Activated T-cell treated with anti-CD3 and anti-CD28 coated beads, Interleukin-2, amount 50 U/mL, for 48 hours (primary cell): ENCODE measurements at places on chromosomes 5 and 9.

- DNase-seq, result no peak
These were observed 101.3 kb downstream of the C9orf152 start for GRCh38 chr9:110106661-110107060.

- no peak for DNase-seq
These were observed 720.8 kb upstream of the ADAMTS16 start for GRCh38 chr5:4419281-4419680.

GRCh38 chr5:60883229-60883628 is 39.2 kb upstream of the ELOVL7 start:
- no peak for DNase-seq

DNA sequence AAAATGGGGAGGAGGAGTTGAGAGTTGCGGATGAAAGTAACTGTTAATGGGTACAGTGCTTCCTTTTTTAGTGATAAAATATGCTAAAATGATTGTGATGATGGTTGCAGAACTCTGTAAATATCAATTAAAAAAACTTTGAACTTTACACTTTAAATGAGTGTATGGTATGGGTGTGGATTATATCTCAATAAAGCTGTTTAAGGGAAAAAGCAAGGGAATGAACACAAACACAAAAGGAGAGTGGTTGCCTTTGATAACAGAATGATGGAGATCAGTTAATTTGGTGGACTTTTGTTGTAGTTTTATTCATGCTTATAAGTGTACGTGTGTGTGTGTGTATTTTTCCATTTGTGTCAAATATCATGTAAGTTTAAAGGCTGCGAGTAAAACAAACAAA is 186.1 kb downstream of the ZNF608 start:
- no peak for DNase-seq

DNA sequence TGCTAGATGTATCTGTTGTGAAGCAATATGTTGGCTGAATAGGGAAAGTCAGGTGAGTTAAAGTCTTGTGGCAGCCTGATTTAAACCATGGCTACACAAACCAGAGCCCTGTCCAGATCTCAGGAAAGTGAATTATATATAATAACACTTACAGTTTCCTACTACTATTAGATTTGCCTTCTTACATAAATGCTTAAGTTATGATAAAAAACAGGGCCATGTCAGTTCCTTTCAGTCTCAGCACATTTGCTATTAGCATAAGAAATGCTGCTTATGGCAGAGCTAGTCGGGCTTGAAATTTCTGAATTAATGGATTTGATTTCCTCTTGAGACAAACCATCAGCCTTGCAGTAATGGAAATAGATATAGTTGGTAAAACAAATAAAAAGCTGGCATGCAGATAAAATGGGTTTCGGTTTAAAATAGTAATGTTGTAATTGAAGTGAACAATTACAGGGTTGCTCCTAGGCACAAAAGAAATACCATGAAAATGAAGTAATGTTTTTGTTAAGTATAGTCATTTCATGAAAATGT is 664.2 kb upstream of the ZNF608 start:
- DNase-seq, result no peak

DNA sequence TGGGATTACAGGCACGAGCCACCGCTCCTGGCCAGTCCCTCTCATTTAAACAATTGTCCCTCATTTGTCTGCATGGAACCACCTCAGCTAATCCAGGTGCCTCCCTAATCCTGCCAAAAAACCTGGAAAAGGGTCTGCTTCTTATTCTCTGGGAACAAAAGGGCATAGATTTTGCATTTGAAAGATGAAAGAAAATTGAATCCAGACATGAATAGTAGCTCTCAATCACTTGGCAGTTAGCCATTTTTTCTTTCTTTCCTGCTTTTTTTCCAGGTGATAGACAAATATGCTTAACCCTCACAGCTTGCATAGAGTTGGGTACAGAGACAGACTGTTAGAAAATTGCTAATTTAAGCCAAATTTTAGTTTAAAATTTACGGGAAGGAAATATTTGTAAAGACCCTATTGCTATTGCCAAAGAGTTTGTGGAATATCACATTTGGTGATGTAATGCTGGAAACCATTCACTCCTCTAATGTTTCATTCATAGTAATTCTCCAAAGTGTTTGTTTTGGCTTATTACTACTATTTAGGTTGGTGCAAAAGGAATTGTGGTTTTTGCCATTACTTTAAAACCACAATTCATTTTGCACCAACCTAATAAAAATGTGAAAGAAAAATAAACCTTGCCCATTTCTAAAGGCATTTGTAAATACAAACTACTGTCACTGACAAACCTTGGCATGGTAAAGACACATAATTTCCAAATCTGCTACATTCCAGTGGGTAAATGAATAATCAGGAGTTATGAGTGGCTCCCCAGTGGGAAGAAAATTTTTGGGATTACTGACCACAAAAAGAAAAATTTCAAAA is 80.5 kb upstream of the JAK2 start:
- DNase-seq, result no peak

GRCh38 chr5:73909474-73909873 is 283.5 kb downstream of the ARHGEF28 start:
- no peak for DNase-seq

DNA sequence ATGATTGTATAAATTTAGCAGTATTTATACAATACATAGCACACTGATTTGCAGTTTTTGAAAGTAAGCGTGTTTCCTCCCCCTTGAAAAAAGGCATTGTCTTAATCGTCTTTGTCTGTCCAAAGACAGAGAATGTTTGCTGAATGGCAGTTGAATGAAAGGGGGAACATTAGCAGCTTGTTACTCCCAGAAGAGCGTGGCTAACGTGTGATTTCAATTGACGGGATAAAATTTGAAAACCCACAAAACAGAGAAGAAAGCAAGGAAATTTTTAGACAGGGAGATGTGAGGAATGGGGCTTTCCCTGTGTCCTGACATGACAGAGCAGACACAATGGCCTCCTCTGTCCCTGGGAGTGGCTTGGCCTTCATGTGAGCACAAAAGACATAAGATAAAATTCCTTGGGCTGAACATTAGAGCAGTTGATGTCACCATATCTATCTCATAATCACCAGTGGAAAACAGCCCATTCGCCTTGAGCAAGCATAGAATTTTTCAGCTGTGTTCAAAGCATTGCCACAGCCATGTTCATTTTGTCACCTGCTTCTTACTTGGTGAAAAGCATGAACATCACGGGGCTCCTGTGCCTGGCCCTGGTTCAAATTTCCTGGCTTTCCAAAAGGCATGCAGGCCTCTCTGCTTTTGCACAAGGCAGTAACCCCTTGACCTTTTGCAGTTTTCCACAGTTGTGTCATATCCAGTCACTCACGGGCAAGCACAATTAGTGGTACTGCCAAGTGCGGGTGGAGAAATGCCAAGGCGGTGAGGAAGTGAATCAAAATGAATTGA is 126.9 kb downstream of the TLE1 start:
- no peak for DNase-seq

DNA sequence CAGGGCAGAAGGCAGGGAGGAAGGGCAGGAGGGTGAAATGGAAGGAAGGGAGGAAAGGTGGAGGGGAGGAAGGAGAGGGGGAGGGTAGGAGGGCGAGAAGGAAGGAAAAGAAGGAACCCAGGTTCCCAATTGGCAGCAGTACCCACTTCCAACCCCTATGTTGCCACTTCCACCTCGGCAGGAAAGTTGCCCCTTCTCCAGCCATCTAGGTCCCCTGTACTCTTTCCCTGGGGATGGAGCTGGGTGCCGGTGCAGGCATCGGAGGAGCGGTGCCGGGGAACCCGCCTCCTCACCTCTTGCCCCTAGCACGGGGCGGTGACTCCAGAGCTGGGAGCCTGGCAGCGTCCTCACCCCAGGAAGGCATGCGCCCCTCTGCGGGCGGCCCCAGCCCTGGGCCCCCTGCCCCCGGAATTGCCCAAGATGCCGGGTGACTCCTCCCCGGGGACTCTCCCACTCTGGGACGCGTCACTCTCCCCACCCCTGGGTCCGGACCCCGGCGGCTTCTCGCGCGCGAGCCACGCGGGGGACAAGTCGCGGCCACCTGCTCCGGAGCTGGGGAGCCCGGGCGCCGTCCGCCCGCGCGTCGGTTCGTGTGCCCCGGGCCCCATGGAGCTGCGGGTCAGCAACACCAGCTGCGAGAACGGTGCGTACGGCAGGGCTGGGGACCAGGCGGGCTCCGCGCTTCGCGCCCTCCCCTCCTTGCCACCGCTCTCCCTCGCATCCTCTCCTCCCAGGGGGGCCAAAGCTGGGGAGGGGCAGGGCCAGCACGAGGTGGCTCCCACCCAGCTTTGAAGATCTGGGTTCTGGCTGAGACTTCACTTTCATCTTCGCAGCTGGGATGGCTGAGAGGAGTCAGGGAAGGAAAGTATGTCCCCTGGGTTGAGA is at the start of gene NIPAL4:
TSS of gene NIPAL4 (plus strand) at position 499 of the 885 bp plus-strand sequence. CDS start at position 607, 108 bp downstream.
- peak; percentile 69 for DNase-seq

GRCh38 chr9:121439711-121440664 is 59.7 kb downstream of the GGTA1 start:
- no peak for DNase-seq

DNA sequence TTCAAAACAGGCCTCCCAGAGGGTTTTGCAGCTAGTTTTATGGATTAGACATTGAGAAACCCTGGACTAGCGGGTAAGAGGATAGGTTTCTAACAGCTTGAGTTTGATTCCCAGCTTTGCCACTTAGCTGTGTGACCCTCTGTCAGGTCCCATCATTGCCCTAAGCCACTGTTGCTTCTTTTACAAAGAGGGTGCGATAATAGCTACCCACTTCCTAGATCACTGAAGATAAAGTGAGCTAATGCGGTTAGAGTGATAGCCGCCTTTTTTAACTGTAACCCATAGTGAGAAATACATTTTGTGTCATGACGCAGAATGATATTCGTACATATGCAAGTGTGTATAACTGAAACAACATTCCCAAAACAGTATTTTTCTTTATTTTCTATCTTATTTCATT is 40.3 kb downstream of the CSF1R start:
- DNase-seq, result no peak

DNA sequence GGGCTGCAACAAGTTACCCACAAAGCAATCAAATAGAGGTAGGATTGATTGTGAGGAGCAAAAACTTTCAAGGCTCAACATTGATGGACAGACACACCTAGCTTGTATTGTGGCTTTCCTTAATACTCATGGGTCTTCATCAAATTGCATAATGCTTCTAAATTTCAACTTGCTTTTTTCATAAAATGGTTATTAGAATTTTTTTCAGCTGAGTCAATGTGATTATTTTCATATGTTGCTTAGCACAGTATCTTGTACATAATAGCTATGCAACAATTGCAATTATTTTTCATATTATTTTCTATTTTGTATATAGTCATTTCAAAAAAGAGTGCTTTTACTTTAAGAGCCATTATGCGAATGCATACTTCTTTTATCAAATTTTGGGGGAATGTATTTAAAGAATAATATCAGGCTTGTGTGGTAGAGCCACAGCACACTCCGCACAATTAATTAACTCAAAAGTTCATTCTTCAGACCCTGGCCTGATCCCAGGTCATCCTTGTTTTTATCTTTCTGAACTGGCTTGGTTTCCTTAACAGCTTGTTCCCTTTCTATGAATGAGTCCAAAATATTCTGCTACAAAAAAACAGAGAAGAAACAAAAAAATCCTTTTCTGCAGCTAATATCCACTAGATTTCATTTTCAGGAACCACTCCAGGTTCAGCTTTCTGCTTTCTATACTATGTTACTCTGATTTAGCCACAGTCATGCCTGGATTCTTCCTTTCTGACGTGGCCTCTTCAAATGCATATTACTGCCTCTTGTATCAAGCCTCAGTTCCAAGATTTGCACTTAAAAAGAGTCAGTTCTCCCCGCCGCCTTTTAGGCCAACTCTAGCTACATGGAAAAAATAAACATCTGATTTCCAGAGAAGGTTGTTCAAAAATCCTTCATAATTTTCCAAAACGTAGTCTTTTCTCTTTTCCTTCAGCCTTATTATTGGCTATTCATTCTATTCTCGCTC is 45.3 kb upstream of the CDH9 start:
- DNase-seq, result no peak

DNA sequence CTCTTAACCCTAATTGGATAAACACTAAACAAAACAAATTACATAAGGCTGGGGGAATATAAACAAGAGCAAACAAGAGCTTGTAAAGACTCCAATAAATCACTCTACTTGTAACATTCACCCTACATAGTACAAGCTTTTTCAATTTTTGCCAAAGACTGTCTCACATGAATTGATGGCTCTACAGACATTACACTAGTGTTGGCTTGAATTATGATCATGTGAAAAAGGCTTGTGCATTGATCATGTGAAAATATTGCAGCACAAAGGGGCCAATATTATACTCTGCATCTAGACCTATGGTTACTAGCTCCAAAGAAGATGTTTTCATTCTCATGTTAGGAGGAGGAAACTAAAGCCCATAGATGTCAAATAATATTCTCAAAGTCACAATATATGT is 212.6 kb downstream of the MCTP1 start:
- no peak for DNase-seq

DNA sequence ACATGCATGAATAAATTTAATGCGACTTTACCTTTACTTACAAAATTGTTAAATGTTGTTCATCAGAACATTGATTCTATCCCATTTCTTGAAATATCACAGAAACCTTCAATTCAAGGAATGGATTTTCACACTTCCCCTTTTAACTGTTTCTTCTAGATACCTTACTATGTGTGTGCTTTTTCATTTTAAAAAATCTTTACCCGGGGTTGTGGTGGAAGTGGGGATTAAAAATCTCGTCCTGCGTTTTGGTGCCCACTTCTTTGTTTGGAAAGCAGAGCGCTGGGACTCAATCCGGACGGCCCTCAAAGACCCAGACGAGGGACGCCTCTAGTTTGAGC is 5.8 kb upstream of the MEF2C start:
- DNase-seq, result no peak

DNA sequence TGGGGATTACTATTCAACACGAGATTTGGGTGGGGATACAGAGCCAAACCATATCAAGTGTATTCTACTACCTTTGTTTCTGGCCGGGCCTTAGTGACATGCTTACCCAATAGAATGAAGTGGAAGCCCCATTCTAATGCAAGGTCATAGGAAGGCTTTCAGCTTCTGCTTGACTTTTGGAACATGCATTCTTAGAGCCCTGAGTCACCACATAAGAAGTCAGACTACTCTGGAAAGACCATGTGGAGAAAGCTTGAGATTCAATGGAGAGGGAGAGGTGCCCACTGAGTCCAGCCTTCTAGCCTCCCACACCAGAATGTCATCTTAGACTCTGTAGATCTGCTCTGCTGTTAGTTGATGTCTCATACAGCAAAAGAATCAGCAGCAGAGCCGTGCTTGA is 155.7 kb upstream of the FBN2 start:
- no peak for DNase-seq

GRCh38 chr5:170656346-170656745 is 127.2 kb upstream of the GABRP start:
- DNase-seq, result no peak

DNA sequence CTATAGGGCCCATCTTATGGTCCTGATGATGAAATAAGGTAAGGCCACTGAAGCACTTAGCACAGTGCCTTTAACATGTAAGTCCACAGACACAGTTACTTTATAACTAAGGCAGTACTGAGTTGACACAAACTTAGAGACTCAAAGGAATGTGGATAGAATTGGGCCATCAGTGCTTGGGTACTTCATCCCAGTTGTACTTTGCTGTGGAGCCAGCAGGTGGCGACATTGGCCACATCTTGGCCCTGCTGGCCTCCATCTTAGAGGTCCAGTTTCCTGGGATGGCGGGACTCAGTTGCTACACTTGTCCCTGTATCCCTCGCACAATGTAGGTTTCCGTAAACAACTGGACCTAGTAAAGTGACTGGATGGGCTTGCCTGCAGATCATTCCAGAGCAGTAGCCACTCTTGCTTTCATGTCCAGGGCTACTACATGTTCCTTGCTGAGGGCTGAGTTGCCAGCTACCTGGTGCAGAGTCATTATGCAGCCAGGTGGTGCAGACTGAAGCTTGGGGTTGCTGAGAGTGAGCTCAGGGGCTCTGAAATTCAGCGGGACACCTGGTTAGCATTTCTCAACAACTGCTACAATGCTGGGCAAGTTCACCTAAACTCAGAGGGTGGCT is 10.6 kb downstream of the MTAP start:
- DNase-seq, result peak; percentile 79
